ENCODE measurements at places on chromosomes 16 and 17.

DNA sequence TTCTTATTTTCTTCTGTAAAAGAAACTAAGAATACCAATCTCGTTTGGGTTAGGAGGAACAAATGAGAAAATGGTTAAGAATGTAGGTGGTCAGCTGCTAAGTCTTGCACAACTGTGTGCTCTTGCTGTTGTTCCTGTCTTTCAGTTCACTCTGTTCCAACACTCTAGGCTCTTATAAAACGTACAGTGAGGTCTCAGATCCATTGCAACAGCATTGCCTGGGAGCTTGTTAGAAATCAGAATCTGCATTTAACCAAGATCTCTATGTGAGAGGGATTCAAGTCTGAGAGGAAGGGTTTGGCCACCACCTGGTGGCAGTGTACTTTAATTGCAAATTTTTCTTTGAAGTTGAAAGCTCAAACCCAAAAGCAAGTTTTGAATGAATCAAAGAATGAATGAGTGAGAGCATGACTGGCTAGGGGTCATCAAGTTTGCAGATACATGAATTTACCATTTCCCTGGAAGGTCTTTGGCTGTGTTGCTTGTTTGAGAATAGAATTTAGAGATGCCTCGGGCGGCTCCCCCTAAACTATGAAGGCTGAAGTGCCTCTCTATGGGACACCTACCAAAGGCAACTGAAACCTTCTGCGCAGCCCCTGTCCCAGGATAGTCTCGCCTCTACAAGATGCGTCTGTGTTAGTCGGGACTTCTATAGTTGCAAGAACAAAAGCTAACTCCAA lies 2.5 kb downstream of the ALOX15B start:
- peaks cover 8% of the 10 kb centered on the region for H3K4me1 ChIP-seq
- H3K36me3 ChIP-seq = no peaks in the 10 kb centered on the region
- DNase-seq = no peak
- no peak overlapping the region for H3K4me3 ChIP-seq

- no peak overlapping the region for H3K27ac ChIP-seq
- H3K4me3 ChIP-seq = no peak overlapping the region
- peaks cover 2% of the 10 kb centered on the region for H3K4me1 ChIP-seq
- DNase-seq = no peak
- no peaks in the 10 kb centered on the region for H3K36me3 ChIP-seq
- peaks cover 10% of the 10 kb centered on the region for H3K27me3 ChIP-seq
Observed at GRCh38 chr17:65346166-65346565, 209.0 kb downstream of the RGS9 start.

- peaks cover 9% of the 10 kb centered on the region for H3K27me3 ChIP-seq
- no peak overlapping the region for H3K27ac ChIP-seq
- no peak overlapping the region for H3K4me3 ChIP-seq
Observed at GRCh38 chr16:68436581-68436980, 11.7 kb downstream of the SMPD3 start.

DNA sequence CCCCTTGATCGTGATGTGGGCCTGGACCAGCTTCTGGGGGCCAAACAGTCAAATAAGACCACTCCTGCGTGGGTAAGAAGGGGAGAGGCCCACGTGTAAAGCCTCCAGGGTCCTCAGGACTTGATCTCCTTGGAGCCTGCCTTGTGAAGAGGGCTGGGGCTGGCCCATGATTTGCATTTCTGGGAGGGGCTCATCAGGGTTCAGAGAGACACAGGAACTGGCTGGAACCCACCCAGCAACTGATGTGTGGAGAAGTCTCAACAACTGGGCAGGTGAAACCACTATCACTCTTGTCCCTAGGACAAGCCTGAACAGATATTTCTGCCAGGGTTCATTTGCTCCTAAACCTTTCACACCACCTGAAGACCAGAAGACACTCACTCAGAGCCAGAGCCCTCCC lies 214.7 kb downstream of the ZNF423 start:
- H3K36me3 ChIP-seq = no peaks in the 10 kb centered on the region
- DNase-seq = no peak
- no peaks in the 10 kb centered on the region for H3K4me1 ChIP-seq
- H3K4me3 ChIP-seq = no peak overlapping the region
- no peak overlapping the region for H3K27ac ChIP-seq
- H3K27me3 ChIP-seq = peaks cover 2% of the 10 kb centered on the region

GRCh38 chr17:75539967-75540729 lies 14.7 kb downstream of the LLGL2 start:
- peaks cover 8% of the 10 kb centered on the region for H3K36me3 ChIP-seq
- H3K27me3 ChIP-seq = no peaks in the 10 kb centered on the region
- DNase-seq = no peak
- H3K4me1 ChIP-seq = peaks cover 3% of the 10 kb centered on the region

GRCh38 chr16:24810951-24811843 lies 34.6 kb upstream of the SLC5A11 start:
- peaks cover 31% of the 10 kb centered on the region for H3K36me3 ChIP-seq
- peak overlapping the region; percentile 12 for H3K27ac ChIP-seq
- H3K4me3 ChIP-seq = no peak overlapping the region
- no peaks in the 10 kb centered on the region for H3K27me3 ChIP-seq

- H3K27ac ChIP-seq = no peak overlapping the region
- peaks cover 2% of the 10 kb centered on the region for H3K36me3 ChIP-seq
- H3K4me1 ChIP-seq = peaks cover 7% of the 10 kb centered on the region
- DNase-seq = no peak
- peaks cover 20% of the 10 kb centered on the region for H3K27me3 ChIP-seq
Observed at GRCh38 chr17:77720946-77721845, 237.3 kb upstream of the TNRC6C start.

- DNase-seq = no peak
- peaks cover 12% of the 10 kb centered on the region for H3K27me3 ChIP-seq
- H3K4me1 ChIP-seq = peaks cover 2% of the 10 kb centered on the region
Observed at GRCh38 chr16:23355106-23355670, 53.1 kb downstream of the SCNN1B start.

GRCh38 chr17:39244600-39245570 lies 19.1 kb upstream of the STAC2 start:
- H3K4me1 ChIP-seq = peaks cover 15% of the 10 kb centered on the region
- peaks cover 3% of the 10 kb centered on the region for H3K27me3 ChIP-seq
- H3K27ac ChIP-seq = no peak overlapping the region
- peak overlapping the region; percentile 72 for H3K4me3 ChIP-seq
- no peaks in the 10 kb centered on the region for H3K36me3 ChIP-seq

DNA sequence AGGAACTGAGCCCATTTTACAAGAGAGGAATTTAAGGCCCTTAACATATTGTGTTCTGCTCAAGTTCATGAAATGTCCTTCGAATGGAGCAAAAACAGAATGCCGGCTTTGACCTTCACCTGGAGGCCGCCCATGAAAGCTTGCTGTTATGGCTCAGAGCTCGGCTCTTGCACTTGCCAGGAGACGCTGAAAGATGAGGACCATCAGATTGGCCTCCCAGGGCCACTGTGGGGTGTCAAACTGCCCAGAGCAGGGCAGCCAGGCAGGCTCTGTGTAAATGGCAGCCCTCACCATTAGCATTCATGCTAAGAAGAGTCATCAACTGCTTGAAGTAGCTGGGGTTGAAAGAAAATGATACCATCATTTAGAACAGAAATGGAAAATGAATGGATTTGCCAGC lies 39.3 kb downstream of the IL21R start:
- H3K27ac ChIP-seq = no peak overlapping the region
- H3K27me3 ChIP-seq = no peaks in the 10 kb centered on the region
- no peak for DNase-seq
- peaks cover 12% of the 10 kb centered on the region for H3K36me3 ChIP-seq
- peaks cover under 1% of the 10 kb centered on the region for H3K4me1 ChIP-seq
- no peak overlapping the region for H3K4me3 ChIP-seq

GRCh38 chr17:27882162-27882840 lies 10.9 kb downstream of the LYRM9 start:
- peaks cover 1% of the 10 kb centered on the region for H3K36me3 ChIP-seq
- no peak for DNase-seq
- H3K27ac ChIP-seq = no peak overlapping the region
- H3K4me3 ChIP-seq = no peak overlapping the region

DNA sequence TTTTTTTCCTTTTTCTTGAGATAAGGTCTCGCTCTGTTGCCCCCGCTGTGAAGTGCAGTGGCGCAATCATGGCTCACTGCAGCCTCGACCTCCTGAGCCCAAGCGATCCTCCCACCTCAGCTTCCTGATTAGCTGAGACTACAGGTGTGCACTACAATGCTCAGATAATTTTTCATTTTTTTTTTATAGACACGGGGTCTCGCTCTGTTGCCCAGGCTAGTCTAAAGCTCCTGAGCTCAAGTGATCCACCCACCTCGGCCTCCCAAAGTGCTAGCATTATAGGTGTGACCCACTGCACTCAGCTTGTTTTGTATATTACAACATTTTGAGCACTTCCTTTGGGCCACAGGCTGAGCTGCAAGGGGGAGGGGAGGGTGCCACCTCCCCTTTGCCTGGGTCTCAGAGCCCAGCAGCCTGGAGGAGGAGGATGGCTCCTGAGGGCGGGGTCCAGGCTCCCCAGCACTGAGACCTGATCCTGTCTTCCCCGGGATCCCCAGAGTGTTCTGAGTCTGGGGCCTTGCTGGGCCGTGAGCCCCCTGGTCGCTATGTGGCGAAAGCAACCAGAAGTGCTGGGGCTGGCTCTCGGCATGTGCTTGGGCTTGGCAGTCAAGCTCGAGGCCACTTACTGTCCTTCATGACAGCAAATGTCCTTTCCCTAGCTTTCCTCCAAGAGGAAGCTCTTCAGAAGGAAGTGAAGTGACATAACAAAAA lies 8.1 kb downstream of the DEF8 start:
- H3K4me3 ChIP-seq = peak overlapping the region; percentile 43
- H3K4me1 ChIP-seq = peaks cover 36% of the 10 kb centered on the region
- no peaks in the 10 kb centered on the region for H3K27me3 ChIP-seq
- H3K27ac ChIP-seq = peak overlapping the region; percentile 20
- no peak for DNase-seq

GRCh38 chr16:49112754-49113153 lies 168.9 kb downstream of the CBLN1 start:
- H3K4me1 ChIP-seq = no peaks in the 10 kb centered on the region
- no peaks in the 10 kb centered on the region for H3K36me3 ChIP-seq
- H3K27ac ChIP-seq = no peak overlapping the region
- H3K4me3 ChIP-seq = no peak overlapping the region
- DNase-seq = no peak
- H3K27me3 ChIP-seq = peaks cover 4% of the 10 kb centered on the region

DNA sequence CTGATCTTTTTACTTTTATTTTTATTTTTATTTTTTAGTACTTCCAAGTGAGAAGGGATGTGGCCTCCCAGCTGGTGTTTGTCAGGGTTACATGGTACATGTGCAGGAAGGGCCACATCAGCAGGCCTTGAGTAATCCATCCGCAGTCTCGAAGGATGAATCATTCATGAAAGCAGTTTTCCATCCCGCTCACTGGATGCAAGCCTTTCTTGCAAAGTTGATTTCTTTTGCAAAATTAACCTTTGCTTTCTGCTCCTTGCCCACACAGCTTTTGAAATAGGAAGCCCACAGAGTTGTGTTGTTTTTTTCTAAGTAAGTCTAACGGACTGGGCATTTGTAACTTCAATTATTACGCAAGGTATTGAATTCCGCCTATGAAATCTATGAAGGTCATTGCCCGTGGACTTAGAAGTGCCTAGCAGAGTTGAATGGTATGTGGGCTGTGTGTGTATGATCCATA lies 157.4 kb downstream of the PRKCA start:
- H3K36me3 ChIP-seq = no peaks in the 10 kb centered on the region
- no peak for DNase-seq
- H3K27me3 ChIP-seq = no peaks in the 10 kb centered on the region

DNA sequence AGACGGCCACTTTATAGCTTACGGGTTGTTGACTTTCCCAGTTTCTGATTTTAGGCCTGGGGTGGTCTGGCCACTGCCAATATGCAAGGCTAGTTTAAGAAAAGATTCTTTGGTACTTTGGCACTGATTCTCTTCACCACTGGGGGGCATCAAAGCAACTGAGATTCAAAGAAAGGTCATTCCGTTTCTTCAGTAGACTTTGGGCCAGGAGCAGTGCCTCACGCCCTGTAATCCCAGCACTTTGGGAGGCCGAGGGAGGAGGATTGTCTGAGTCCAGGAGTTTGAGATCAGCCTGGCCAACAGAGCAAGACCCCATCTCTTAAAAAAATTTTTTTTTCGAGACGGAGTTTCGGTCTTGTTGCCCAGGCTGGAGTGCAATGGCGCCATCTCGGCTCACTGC lies 53.0 kb downstream of the RPA1 start:
- no peak overlapping the region for H3K27ac ChIP-seq
- no peaks in the 10 kb centered on the region for H3K4me1 ChIP-seq

DNA sequence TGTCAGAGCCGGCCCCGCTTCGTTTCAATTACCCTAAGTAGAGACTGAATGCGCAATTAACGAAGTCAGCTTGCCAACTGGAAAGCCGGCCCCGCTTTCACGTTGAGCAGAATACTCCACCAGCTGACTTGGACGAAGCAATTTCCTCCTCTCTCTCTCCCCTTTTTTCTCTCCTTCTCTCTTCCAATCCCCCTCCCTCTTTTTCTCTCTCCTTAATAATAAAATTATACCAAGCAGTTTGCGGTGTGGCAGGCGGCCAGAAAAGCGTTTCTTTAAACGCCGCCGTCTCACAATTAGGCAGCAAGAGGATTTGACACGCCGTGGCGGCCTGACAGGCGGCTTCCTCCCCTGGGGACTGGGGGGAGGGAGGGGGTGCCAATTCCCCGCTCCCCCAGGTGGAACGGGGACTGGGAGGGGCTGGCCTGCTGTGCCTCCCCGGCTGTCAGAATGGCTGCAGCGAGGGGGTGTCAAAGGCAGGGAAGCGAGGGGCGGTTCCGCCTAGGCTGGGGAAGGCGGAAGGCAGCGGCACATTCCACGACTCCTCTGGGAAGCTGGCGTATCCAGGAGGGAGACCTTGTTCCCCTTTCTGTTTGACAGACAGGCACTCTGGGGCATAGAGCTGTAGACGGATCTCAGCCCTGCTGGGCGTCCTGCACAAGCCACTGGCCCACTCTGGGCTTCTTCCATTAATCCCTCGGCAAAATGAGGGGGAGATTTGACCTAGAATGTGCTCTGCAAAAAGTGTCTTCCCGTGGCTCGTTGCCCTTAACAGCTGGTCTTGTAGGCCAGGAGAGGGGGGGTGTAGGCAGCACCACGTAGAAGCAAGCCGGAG lies 52.7 kb downstream of the SREBF1 start:
- peaks cover 4% of the 10 kb centered on the region for H3K27me3 ChIP-seq
- peak overlapping the region; percentile 19 for H3K27ac ChIP-seq
- no peaks in the 10 kb centered on the region for H3K36me3 ChIP-seq
- H3K4me3 ChIP-seq = peak overlapping the region; percentile 85

DNA sequence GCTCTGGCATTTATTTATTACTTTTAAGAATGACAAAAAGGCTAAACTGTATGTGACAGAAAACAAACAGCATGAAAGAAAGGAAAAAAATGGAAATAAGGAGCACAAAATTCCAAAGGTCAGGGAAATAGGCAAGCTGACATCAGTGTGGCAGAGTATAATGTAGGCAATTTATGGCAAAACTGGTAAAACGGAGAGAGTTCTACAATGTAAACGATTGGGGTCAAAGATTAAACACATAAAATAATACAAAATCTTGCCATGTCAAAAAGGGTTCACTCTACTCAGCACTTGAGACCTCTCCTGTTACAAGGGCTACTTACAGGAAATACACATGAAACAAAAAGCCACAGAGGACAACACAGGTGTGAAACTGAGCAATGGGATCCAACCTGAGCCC lies 47.0 kb upstream of the CDRT4 start:
- H3K27me3 ChIP-seq = no peaks in the 10 kb centered on the region
- H3K4me1 ChIP-seq = peaks cover 2% of the 10 kb centered on the region
- no peak for DNase-seq
- no peak overlapping the region for H3K27ac ChIP-seq

- no peak overlapping the region for H3K27ac ChIP-seq
- peaks cover 4% of the 10 kb centered on the region for H3K27me3 ChIP-seq
- no peak overlapping the region for H3K4me3 ChIP-seq
- DNase-seq = no peak
Observed at GRCh38 chr17:69596141-69596540, 181.6 kb downstream of the MAP2K6 start.

All from memory B cell (primary cell).